ENCODE measurements at places on chromosomes 11 and 22. TPM values are rescaled to one million over a fixed set of nuclear protein-coding genes. Genes with fewer than 3 reads are reported as not detected.

Gene MYO7A
- 0.29 TPM for total RNA-seq

Gene RAC2
- total RNA-seq: 592 TPM

Gene TREH
- total RNA-seq: not detected

Gene TMEM191B
- not detected for total RNA-seq

DNA sequence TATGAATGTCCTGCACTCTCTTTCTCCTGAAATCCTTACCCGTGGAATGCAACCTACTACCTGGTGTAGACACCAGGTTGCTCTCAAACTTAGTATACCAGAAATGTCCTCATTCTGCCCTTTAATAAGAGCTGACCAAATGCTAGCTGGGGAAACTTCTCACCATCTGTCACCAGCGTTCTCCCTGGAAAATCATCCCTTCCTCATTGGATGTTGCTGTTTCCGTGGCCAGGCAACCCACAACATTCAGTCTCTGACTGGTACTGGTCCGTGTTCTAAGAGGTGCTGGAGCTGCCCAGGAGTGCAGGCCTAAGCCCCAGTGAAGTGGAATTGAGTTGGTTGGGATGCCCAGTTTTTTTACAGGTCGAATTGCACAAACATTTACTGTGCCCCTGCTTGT is 40.7 kb upstream of the RAB1B start:
- no peak for DNase-seq
- peaks cover 22% of the 10 kb centered on the region for H3K36me3 ChIP-seq
- no peaks in the 10 kb centered on the region for H3K27me3 ChIP-seq
- H3K27ac ChIP-seq: no peak overlapping the region
- H3K4me3 ChIP-seq: no peak overlapping the region

Gene USP28
- 29.0 TPM for total RNA-seq

Gene GAB4
- not detected for total RNA-seq

Gene SCT
- total RNA-seq: not detected

DNA sequence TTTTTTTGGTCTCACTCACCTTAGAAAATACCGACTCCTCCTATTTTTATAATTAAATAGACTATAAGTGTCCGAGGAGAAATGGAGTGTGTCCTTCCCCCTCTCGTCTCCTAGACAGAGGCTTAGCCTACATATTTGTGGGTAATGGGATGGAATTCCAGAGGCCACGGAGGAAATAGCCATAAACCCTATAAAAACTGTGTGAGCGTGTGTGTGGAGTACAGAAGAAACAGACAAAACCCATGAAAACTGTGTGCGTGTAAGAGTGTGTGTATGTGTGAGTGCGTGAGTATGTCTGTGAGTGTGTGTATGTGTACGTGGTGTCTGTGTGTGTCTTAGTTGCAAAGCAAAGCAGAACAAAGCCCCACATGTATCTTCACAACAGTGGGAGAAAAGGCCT is 883.5 kb downstream of the OPCML start:
- DNase-seq: no peak
- H3K4me1 ChIP-seq: no peaks in the 10 kb centered on the region
- H3K36me3 ChIP-seq: no peaks in the 10 kb centered on the region
- H3K27me3 ChIP-seq: peaks cover 2% of the 10 kb centered on the region
- H3K4me3 ChIP-seq: no peak overlapping the region

Gene FAM83F
- total RNA-seq: 0.39 TPM

DNA sequence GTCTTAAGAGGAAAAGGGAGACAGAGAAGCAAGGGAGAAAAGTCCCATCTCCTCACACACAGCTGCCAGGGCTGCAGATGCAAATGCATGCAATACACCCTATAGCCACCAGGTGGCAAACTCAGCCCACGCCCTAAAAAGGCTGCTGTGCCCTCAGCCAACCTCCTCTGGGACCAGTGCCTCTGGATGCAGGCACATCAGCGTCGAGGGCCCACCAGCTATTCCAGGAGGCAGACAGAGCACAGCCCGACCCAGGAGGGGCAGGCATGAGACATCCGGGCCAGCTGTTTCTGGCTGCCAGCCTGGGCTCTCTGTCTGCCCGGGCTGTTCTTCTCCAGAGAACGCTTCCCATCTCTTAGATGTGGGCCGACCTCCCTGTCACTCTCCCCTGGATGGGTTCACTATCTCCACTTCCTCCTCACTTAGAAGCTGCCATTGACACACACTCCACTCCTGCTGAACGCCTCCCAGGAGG is 39.7 kb downstream of the TPBGL start:
- H3K4me3 ChIP-seq: no peak overlapping the region
- no peaks in the 10 kb centered on the region for H3K27me3 ChIP-seq
- peaks cover 17% of the 10 kb centered on the region for H3K36me3 ChIP-seq
- peaks cover 37% of the 10 kb centered on the region for H3K4me1 ChIP-seq
- H3K27ac ChIP-seq: no peak overlapping the region

Data from activated T-helper 1 cell treated with anti-CD3 and anti-CD28 coated beads, Interleukin-12 subunit alpha, Interleukin-12 subunit beta, Interleukin-2, Interleukin-4 antibody, amounts not matched to agents 30 ng/mL and 10 ng/mL and 1 ng/mL, durations not matched to agents 14 hours and 24 hours and 36 hours (primary cell).